ENCODE measurements at places on chromosomes 5 and 9.

DNA sequence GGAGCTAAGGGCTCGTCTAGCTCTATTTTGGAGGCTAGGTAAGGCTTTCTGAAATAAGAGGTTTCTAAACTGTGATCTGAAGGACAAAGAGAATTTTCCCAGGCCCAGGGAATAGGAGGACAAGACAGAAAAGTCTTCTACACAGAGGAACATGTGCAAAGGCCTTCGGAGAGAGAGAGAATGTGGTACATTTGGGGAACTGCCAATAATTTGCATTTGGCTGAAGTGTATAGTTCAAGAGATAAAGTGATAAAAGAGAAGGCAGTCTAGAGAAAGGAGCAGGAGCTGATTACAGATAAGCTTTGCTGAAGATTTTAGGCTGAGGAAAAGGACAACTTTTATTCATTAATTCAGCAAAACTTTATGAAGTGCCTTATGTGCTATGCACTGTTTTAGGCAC, 214.4 kb upstream of the ELL2 start:
- DNase-seq = no peak

DNA sequence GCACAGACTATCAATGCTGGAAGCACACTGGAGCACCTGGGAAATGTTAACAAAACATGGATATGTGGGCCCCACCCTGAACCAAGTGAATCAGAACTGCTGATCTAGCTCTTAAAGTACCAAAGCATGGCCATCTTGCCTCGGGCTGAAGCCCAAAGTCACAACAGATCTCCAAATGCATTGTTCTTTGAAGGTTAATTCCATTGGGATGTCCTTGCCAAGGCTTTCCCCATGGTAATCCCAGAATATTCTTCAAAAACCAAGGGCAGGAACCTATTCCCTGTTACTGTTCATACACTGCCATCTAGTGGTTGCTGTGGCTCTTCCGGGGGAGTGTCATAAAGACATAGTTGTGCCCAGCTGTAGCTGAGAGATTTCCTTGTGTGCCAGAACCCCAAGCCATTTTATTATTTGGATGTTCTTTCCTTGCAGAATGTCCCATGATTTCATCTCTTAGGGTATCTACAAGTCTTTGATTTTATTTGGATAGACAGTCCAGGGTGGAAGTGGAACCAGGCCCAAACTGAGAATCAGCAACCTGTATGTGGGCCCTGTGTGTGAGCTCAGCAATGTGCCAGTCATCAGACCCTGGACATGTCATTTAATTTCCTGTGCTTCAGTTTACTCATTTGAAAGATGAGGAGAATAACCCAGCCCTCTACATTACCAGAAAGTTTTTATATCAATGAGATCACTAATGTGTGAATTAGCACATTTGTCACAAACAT, 290.0 kb downstream of the ACTL7B start:
- DNase-seq = peak; percentile 60

DNA sequence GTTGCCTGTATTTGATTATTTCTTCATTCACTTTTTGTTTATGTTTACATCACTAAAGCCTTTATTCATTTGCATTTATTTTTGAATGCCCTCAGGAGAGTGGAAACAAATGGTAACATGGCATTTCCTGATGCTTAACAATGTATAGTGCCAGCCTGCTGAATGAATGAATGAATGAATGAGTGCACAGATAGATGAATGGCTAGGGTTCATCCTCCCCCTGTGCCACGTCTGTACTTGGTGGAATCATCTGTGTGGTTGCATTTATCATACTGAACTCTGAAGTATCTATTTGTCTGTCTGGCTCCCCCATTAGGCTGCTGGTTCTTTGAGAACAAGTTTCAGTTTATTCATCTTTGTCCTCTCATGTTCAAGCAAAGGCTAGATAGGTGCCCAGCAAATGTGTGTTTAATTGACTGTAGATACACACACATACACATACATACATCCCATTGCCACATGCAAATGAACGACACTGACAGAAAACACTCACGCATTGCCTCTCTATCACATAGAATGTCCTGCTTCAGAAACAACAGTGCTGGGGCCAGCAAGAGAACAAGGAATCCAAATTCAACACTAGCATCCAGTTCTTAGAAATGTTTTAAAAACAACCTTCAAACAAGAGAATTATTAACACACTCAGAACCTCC, 150.4 kb downstream of the PAPPA start:
- no peak for DNase-seq

- DNase-seq = no peak
These were observed 715.3 kb upstream of the WWC1 start for GRCh38 chr5:167576126-167576525.

DNA sequence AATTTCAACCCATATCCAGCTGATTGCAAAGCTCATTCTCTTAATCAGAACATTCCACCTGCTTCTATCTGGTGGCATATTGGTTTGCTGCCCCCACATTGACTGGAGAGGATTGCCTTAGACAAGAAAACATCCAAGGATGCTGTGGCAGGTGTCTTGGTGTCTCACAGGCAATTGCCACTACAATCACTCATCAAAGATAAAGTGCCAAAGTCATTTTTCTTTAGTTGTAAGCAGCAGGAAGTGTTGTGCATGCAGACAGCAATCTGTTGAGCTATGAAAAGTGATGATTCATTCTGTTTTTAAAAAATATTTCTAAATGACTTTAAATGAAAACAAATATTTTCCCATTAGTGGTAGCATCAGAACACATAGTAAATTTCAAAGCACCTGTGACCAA, 53.9 kb downstream of the CDH6 start:
- DNase-seq = no peak

DNA sequence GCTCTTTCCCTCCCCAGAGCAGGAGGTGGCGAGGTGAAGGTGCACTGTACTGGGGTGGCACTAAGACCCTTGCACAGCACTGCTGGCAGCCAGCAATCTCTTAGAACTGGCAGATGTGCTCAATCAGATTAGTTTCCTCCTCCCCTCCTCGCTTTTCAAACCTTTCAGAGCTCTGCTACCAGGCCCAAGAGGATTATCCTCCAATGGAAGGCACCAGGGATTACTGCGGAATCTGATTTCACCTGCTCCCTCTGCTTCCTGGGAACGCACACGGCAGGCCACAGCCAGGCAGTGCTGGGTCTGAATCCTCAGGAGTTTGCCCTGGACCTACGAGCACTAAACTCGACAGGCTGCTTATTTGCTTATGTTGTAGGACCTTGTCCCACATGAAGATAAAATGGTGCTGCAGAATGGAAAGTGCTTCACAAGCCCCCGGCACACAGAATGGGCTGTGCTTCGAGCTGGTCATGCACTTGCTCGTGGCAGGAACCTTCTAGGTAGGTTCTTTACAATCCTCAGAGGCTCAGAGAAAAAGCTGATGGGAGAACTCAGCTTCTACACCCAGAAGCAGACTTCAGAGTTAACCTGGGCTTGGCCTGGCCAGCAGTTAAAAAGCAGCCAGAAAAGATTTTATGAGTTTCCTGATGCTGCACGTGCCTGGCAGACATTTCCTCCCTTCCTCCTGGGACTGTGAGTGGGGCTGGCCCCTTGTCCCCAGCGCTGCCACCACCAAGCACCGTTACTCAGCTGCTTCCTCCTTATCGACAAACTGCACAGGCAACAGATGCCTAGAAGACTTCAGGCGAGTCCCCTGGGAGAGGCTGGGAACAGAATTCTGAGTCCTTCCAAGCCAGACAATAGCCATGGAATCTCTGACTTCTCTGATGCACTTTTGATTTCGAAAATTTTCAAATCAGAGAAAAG, 33.1 kb downstream of the FABP6 start:
- no peak for DNase-seq

GRCh38 chr9:135555203-135555602, 6.4 kb upstream of the PAEP start:
- DNase-seq = peak; percentile 16

DNA sequence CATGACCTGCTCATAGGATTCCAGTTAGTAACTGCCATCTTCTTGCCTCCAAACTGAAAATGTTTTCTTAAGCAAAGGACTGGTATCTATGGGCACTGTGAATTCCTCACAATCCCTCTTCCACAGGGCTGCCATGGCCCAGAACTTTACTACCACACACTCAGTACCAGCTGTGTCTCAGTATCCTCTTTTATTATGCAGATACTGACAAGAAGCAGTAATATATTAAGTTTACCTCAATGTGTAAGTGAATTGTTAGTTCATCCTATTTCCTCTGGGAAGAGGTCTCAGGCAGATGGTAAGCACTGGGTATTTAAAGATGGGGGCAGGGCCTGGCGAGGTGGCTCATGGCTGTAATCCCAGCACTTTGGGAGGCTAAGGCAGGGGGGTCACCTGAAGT, 320.8 kb upstream of the RFX3 start:
- DNase-seq = no peak

DNA sequence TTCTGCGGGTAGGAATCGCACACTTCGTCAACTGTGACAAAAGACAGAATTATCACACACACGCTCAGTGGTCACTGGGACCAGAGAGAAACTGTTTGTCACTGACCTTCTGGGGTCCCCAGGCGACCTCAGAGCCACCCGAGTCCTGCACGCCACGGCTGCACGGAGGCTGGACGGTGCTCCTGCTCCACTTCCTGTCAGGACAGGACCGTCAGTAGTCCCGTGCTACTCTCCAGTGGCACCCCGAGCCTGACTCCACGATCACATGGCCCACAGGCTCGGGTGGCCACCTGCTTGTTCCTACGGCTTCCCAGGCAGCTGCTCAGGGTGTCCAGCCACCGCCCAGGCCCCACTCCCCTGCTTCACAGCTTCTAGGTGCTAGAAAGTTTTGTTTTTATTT, 17.9 kb downstream of the MRNIP start:
- DNase-seq = no peak

DNA sequence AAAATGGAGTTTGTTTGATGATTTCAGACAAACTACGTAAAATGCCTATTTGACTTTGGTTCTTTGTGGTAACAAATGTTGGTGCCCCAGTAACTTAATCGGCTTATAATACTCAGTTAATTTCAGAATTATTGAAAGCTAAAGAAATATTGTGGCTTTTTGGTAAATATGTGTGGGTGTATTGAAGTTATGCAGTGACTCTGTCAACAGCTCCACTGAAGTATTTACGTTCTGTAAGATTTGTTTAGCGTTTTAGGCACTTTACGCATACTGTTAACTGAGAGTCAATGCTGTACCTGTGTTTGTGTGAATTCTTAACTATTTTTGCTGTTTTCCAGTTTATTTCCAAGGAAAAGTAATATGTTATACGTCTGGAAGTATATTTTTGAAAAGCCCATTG, 2.2 kb downstream of the RAD23B start:
- DNase-seq = no peak

DNA sequence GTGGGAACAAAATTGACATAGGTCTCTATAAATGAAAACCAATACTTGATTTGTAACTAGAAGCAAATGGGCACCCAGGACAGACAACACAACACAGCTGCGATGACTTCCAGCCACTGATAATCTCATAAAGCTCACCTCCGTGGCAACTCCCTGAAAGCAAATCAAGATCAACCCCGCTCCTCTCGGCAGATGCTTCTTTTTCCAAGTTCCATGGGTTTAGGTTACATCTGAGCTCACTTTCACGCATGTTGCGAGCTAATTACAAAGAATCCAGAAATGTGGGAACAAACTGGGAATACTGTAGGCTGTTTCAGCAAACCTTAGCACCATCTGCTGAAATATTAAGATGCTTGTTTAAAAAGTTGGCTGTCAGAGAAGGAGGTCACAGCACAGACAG, 153.9 kb downstream of the ELAVL2 start:
- no peak for DNase-seq

GRCh38 chr5:103247118-103247517, 11.4 kb upstream of the MACIR start:
- no peak for DNase-seq

- no peak for DNase-seq
These were observed 46.6 kb upstream of the ZNF169 start for GRCh38 chr9:94212531-94212930.

DNA sequence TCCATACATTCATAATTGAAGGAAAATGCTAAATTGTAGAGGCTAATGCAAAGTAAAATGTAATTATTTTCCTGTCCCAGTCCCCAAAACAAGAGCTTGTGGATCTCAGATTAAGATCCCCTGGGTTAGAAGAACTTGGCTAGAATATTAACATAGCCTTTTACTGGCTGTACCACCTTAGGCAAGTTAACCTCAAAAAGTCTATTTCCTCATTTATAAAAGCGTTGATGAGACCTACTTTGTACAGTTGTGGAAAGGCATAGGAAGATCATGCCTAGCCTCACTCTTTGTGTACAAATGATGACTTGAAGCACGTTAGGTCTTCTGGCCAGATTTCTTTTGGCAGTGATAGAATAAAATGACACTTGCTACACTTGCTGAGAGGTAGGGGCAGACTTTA, 97.2 kb downstream of the F2RL2 start:
- no peak for DNase-seq

GRCh38 chr5:98314292-98314691, 459.2 kb upstream of the RGMB start:
- DNase-seq = peak; percentile 93

- no peak for DNase-seq
These were observed 79.8 kb downstream of the MROH2B start for GRCh38 chr5:40991168-40991980.

DNA sequence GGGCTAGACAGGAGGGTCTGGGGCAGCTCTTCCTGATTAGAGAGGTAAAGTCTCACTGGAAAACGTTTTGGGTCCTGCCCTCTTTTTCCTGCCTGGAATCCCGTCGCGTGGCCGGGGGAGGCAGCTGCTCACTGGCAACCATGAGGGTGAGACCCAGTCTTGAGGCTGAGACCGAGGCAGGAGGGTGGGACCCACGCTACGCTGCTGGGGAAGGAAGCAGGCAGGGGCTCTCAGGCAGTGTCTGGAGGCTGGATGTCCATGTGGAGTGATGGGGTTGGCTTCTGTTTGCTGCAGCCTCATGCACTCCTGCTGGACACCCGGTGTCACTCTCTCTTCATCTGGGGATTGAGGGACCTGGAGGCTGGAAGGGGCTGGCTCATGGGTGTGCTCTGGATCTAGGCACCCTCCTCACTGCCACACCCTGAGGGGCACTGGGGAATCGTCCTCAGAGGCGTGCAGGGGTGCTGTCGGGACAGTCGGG, 11.3 kb upstream of the SLC2A6 start:
- DNase-seq = no peak

- no peak for DNase-seq
These were observed 22.4 kb upstream of the NCS1 start for GRCh38 chr9:130149654-130150286.

DNA sequence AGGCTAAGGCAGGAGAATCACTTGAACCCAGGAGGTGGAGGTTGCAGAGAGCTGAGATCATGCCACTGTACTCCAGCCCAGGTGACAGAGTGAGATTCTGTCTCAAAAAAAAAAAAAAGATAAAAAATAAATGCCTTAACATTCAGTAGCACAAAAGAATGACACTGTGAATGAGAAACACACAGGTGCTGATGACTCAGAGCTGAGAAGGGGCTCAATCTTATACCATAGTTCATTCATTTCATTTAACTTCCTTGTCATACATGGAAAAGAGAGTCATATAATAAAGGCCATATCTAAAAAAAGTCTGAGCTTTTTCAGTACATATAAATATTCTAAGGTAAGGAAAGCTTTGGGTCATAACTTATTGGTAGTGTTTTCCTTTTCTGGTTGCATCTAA, 40.6 kb downstream of the WWC1 start:
- DNase-seq = no peak

- no peak for DNase-seq
These were observed 77.0 kb downstream of the LIFR start for GRCh38 chr5:38479315-38479904.

Measured in RCC 7860 (cell line).